ENCODE measurements at places on chromosomes 12 and 14. TPM values are rescaled to one million over a fixed set of nuclear protein-coding genes. Genes with fewer than 3 reads are reported as not detected.

DNA sequence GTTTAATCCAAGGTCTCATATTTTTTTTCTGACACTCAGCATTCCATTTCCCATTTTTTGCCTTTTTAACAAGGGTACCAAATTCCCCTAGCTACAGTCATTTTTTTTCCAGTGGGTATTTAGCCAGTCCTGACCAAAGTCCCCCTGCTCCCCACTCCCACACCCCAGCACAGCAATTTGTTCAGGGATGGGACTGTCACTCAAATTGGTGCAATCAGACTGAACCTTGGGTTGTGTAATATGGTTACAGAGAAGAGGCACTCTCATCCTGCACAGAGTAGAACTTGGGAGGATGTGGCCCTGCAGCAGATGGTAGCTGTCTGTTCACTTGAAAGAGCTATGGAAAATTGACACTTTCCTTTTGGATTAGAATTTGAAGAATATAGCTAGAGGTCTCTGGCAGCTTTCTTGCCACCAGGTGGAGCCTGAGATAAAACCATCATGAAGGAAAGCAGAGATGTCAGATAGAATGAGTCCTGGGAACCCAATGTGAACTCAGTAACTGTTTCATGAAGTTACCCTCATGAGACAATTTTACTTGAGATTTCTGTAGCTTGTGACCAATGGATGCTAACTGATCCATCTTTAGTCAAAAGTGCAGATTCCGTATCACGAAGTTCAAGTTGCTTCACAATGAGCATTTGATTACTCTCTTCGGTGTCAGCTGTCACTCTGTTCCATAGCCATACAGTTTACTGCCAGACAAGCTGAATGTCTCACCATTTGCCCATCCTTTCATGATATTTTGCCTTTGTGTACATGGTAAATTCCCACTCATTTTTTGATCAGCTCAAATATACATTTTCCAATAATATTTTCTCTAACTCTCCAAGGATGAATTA lies 394.0 kb upstream of the SYT1 start:
- no peaks in the 10 kb centered on the region for H3K4me1 ChIP-seq
- H3K36me3 ChIP-seq: no peaks in the 10 kb centered on the region
- H3K27ac ChIP-seq: no peak overlapping the region
- no peaks in the 10 kb centered on the region for H3K27me3 ChIP-seq
- no peak overlapping the region for H3K4me3 ChIP-seq

DNA sequence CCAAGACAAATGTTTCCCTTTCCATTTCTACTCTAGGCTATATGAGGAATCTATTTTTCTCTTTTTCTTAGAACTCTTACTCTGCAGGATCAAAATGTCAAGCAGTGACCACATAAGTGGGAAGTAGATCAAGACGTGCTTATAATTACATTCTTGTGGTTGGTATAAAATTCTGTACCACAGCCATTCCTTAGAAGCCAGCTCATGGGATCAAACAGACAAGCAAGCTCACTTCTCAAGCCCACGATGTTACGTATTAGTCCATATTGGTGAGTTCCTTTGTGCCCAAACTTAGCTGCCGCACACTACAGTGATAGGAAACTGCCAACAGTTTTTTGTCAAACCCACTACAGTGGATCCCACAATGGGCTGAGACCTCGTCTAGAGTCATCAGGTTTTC lies 53.4 kb downstream of the IFNG start:
- 0 out of 2 replicates have a peak, but pooled peaks cover 1% of the 10 kb centered on the region for H3K27me3 ChIP-seq
- H3K4me1 ChIP-seq: no peaks in the 10 kb centered on the region
- no peaks in the 10 kb centered on the region for H3K36me3 ChIP-seq
- H3K4me3 ChIP-seq: no peak overlapping the region
- no peak overlapping the region for H3K27ac ChIP-seq

- DNase-seq: no peak
- H3K27me3 ChIP-seq: no peaks in the 10 kb centered on the region
- no peak overlapping the region for H3K27ac ChIP-seq
Measured at GRCh38 chr12:127178463-127178862, 1088.5 kb upstream of the TMEM132C start.

GRCh38 chr12:119096429-119097202 lies 82.1 kb upstream of the HSPB8 start:
- no peaks in the 10 kb centered on the region for H3K4me1 ChIP-seq
- H3K4me3 ChIP-seq: no peak overlapping the region
- no peak for DNase-seq
- no peak overlapping the region for H3K27ac ChIP-seq

- H3K36me3 ChIP-seq: no peaks in the 10 kb centered on the region
- H3K27me3 ChIP-seq: no peaks in the 10 kb centered on the region
- no peak for DNase-seq
- H3K4me3 ChIP-seq: no peak overlapping the region
Measured at GRCh38 chr12:130017591-130018449, 114.0 kb upstream of the TMEM132D start.

- H3K4me1 ChIP-seq: peaks cover 7% of the 10 kb centered on the region
- H3K27me3 ChIP-seq: no peaks in the 10 kb centered on the region
- DNase-seq: peak; percentile 70
Measured at GRCh38 chr12:121296618-121297434, at the start of gene CAMKK2. CAMKK2 (minus strand) TSS chr12:121296709; CDS start chr12:121274526, 22,183 bp downstream.

Gene BMP4
- total RNA-seq: 2.8 TPM

DNA sequence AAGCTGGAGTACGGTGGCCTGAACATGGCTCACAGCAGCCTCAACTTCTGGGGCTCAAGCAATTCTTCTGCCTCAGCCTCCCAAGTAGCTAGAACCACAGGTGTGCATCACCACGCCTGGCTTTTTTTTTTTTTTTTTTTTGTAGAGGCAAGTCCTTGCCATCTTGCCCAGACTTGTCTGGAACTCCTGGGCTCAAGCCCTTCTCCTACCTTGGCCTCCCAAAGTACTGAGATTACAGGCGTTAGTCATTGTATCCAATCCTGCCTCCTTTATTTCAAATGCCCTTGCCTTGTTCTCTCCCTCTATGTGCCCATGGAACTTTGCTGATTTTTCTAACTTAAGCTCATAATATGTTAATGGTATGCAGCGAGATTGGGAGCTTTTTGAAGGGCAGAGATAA lies 49.2 kb upstream of the PRICKLE1 start:
- no peaks in the 10 kb centered on the region for H3K27me3 ChIP-seq
- H3K36me3 ChIP-seq: no peaks in the 10 kb centered on the region
- no peak overlapping the region for H3K4me3 ChIP-seq
- DNase-seq: no peak
- H3K4me1 ChIP-seq: no peaks in the 10 kb centered on the region

DNA sequence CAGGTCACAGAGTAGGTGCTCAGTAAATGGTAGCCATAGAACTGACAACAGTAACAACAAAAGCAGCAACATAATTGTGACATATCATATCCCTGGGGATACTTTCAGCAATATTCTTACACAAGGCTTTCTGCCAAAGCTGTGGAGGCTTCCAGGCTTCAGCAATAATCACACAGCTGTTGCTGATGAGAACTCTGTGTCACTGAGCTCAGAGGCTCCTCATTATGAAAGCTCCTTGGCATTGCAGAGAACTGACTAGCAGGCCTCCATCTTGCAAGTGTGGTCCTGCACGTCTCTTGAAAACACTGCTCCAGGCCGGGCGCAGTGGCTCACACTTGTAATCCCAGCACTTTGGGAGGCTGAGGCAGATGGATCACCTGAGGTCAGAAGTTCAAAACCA lies 97.3 kb upstream of the BTG1 start:
- no peaks in the 10 kb centered on the region for H3K36me3 ChIP-seq
- H3K4me3 ChIP-seq: no peak overlapping the region
- no peak overlapping the region for H3K27ac ChIP-seq
- no peaks in the 10 kb centered on the region for H3K27me3 ChIP-seq

DNA sequence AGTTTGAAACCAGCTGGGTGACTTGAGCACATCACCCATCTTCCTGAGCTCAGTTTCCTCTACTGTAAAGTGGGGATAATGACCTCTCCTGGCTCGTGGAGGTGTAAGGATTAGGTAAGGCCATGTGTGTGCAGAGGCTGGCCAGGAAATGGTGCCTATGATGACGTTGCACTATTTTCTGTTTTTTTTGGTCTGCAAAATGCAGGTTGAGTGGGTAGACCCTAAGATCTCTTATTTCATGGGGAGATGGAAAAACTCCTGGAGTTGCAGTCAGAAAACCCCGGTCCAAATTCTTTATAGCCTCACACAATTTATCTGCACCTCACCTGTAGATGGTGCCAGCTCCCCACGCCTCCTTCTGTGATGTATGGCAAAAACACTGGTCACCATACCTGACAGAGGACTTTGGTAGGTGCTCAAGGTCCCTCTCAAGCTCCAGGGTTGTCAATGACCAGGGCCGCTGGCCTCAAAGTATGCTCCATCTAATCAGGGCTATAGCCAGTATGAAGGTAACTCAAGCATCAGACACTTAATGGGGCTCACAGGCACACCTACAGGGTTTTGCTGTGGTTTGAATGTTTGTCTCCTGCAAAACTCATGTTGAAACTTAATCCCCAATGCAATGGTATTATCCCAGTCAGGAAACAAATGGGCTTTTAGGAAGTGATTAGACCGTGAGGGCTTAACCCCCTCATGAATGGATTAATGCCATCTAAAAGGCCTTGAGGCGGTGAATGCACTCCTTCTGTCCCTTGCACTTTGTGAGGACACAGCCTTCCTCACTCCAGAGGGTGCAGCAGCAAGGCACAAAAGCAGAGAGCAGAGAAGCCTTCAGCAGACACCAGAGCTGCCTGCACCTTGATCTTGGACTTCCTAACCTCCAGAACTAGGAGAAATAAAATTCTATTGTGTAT lies 17.6 kb downstream of the C14orf132 start:
- no peaks in the 10 kb centered on the region for H3K27me3 ChIP-seq
- no peak overlapping the region for H3K27ac ChIP-seq
- H3K4me1 ChIP-seq: peaks cover 16% of the 10 kb centered on the region

- no peak overlapping the region for H3K4me3 ChIP-seq
- H3K36me3 ChIP-seq: no peaks in the 10 kb centered on the region
- no peak overlapping the region for H3K27ac ChIP-seq
- H3K27me3 ChIP-seq: no peaks in the 10 kb centered on the region
- DNase-seq: peak; percentile 80
Measured at GRCh38 chr12:15752785-15753184, 36.4 kb downstream of the EPS8 start.

DNA sequence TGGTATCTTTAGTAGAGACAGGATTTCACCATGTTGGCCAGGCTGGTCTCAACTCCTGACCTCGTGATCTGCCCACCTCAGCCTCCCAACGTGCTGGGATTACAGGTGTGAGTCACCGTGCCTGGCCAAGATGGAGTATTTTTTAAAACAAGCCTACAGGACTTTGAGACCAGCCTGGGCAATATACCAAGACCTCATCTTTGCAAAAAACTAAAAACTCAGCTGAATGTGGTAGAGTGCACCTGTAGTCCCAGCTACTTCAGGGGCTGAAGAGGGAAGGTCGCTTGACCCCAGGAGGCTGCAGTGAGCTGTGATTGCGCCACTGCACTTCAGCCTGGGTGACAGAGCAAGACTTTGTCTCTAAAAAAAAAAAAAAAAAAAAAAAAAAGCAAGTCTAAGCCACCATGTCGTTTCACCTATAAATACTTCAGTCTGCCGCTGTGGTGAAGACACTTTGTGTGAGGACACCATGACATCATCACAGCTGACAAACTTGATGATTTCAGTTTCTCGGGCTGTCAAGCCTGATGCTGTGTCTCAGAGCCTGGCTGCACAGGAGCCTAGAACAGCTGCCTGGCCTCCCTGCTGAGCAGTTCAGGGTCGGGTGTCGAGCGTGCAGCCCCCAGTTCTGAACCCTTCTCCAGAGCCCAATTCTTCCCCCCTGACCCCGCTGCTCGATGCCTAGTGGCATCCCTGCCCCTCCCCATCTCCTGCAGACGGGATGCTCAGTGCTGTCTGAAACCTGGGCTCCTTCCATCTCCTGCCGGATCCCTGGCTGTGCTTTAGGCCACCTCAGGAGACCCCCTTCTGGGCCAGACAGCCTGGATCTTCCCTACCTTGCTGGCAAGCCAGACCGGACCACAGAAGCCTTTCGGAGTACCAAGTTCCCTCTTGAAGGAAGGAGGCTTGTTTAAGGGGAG lies 119.2 kb upstream of the EVL start:
- peaks cover 2% of the 10 kb centered on the region for H3K27me3 ChIP-seq
- no peak overlapping the region for H3K4me3 ChIP-seq
- peaks cover 12% of the 10 kb centered on the region for H3K36me3 ChIP-seq
- DNase-seq: peak; percentile 20
- H3K27ac ChIP-seq: no peak overlapping the region
- no peaks in the 10 kb centered on the region for H3K4me1 ChIP-seq

GRCh38 chr14:74444866-74445265 lies 18.9 kb upstream of the SYNDIG1L start:
- H3K27me3 ChIP-seq: peaks cover 35% of the 10 kb centered on the region
- H3K4me3 ChIP-seq: no peak overlapping the region
- no peaks in the 10 kb centered on the region for H3K36me3 ChIP-seq
- H3K27ac ChIP-seq: no peak overlapping the region
- no peaks in the 10 kb centered on the region for H3K4me1 ChIP-seq
- DNase-seq: no peak

Gene KIF5A
- 0.18 TPM for total RNA-seq

Gene CIT
- 21.0 TPM for total RNA-seq

DNA sequence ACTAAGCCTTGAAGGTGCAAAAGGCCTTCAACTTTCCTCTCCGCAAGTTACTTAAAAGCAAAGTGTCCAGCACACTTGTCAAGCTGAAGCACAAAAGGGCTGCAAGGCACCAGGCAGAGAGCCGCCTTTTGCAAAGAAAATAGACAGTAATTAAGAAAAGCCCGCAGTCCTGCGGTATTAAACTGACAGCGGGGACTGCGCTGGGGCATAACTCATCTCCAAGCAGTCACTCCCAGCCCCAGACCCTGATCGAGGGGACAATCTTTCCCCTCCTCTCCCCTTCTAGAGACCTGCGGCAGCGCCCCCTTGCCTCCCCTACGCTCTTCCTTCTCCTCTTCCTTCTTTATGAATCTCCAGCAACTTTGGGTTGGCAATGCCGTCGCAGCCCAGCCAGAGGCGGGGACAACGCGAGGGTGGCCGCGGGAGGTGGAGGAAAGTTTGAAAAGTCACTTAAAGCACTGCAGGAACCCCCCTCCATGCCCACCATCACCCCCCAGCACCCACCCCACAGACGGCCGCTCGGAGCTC lies 200.9 kb upstream of the CAND1 start:
- H3K27me3 ChIP-seq: peaks cover 31% of the 10 kb centered on the region
- H3K4me1 ChIP-seq: no peaks in the 10 kb centered on the region
- H3K4me3 ChIP-seq: no peak overlapping the region
- H3K36me3 ChIP-seq: no peaks in the 10 kb centered on the region

DNA sequence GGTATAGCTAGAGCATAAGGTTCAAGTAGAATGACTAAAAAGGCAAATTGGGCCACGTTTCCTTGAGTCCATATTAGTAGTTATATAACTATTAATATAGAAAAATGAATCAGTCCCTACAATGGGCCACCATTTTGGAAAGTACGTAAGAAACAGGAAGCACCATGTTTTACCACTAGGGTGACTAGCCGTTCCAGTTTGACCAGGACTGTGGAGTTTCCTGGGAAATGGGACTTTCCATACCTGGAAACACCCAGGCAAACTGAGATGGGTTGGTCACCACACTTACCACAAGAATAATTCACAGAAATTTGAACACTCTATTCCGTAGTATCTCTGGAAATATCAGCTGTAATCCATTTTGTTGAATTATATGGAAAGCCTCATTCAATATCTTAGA lies 2.1 kb upstream of the MAGOHB start:
- no peak overlapping the region for H3K4me3 ChIP-seq
- no peak overlapping the region for H3K27ac ChIP-seq
- no peaks in the 10 kb centered on the region for H3K27me3 ChIP-seq
- H3K36me3 ChIP-seq: no peaks in the 10 kb centered on the region
- peaks cover 8% of the 10 kb centered on the region for H3K4me1 ChIP-seq

Gene OVCH1
- total RNA-seq: 0.18 TPM

Gene LMNTD1
- 4.3 TPM for total RNA-seq

All from IMR-90 (cell line).